NB4 (cell line): ENCODE measurements at places on chromosomes 6 and 20.

DNA sequence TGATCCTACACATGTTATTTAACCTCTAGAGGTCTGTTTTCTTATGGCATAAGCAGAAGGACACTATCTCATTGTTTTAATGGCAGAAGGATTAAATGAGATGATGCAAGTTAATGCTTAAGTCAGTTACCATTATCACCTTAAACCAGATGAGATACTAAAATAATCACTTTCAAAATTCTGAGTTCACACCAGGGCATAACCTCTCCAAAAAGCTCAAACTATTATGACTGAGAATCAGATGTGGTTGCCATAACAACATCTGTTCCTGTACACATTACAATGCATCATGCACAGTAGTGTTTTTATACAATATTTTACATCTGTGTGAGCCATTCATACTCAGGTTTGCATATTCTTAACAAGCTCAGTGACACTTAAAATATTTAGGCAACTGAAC, 10.2 kb downstream of the ADNP start:
- DNase-seq = no peak

DNA sequence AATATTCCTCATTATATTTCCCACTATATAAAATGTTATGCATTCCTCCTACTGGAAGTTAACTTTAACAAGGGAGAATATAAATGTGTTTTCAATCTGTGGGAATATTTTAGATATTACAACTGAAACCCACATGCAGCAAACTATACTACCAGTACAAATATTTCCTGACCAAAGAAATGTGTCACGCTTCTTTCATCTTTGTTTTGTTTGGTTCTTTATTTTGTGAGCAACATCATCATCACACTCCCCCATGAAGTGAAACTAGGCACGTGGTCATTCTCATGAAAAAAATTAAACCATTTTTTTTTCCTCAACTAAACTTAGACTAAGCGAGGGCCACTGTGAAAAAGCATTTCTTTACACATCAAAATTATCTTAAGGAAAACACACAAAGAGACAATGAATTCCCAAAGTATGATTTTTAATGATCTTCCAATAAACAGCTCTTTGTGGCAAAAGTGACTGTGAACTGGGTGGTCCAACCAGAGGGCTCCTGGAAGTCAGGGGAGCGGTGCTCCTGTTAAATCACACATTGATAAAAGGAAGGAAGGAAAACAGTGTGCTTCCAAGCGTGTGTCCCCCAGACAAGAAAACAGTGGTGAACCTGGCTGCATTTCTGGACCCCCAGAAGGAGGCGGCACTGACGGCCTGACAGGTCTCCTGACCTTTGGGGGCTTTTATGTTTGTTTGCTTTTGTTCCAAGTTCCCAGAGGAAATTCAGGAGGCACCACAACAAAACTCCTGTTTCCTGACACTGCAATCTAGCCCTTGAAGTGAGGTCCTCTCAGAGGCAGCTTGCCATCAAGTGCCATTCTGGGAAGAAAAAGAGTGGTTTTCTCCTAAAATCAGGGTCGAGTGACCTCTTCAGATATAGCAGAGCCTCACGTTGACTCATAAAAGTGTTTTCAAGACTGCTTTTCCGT, 166.8 kb upstream of the FOXQ1 start:
- no peak for DNase-seq

DNA sequence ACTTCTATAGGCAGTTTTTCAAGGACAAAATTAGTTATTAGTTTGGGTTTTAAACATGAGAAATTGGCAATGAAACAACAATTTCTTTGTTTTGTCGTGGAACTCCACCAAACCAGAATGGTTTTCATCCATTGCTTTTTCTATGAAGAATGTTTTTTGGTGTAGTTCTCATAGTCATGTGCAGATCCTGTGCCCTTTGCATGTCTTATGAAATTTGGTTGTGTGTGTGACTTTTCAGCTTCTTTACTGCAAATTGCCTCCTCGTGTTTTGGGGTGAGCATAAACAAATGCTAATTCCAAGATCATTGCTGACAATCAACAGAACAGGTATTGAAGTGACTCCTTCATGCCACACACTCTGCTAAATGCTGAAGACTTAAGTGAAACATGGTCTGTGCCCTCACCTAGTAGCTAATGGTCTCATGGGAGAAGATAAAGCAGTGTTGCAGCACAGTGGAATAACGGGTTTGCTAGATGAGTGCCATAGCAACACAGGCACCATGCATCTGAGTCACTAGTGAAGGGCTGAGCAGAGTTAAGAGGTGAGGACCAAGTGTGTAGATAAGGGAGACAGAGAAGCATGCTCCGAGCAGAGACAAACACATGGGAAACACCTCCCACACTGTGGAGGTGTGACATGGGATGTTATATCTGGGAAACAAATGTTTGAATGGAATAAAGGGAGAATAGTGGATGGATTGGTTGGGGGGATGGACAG, 120.0 kb downstream of the SLC16A10 start:
- no peak for DNase-seq

GRCh38 chr20:32168184-32168910, 39.2 kb downstream of the PLAGL2 start:
- DNase-seq = no peak

DNA sequence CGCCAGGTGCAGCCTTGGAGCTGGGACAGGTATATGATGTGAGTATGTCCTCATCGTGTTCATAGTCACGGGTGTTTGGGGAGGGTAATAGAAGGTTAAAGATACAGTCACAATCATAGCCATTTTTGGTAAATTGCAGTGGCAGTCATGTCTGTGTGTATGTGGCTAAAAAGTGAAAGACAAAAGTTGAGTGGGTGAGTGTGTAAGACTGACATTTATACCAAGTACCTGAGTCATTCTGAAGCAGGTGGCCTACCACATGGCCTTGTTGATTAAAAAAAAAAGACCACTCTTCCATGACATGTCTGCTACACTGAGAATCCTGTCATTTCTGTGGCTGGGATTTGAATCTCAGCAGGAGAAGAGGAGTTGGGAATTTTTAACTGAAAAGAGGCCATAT, 181.9 kb downstream of the SCP2D1 start:
- DNase-seq = no peak

GRCh38 chr20:41599699-41600104, 18.5 kb downstream of the CHD6 start:
- DNase-seq = no peak

DNA sequence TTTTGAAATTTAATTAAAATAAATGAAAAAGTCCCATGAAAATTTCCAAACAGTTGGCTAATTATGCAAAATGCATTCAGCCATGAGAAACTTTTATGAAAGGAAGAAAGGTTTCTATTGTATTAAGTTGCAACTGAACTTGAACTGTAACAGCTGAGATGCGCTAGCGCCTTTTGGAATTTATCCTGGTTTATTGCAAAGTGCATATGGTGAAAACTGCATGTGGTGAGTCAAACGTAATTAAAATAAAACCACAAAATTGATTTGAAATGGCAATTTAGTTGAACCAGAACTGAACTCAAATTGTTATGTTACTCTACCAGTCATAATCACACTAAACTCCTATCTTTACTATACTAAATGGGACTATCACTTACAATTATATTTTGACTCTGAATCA, 46.4 kb upstream of the COL21A1 start:
- no peak for DNase-seq

DNA sequence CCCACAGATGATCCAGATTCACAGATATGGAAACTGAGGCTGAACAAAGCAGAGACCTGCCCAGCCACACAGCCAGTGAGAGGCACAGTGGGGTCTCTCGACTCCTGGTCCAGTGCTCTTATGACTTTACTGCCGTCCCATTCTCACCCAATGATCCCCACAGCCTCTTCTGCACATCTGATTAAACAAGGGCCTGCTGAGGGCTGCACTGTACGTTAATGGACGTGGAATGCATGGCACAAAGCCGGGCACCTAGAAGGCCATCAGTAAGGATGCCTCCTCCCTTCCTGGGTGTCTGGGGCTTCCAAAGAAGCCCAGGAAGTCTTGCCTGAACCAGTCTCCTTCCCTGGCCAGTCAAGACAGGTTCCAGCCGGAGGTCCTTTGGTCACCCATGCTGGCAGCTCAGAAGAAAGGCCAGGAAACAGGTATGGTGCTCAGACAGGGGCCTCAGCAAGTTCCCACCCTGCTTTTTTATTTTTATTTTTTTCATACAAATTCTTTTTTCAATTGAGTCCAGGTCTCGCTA, 3.8 kb downstream of the TFEB start:
- no peak for DNase-seq
